GM19239 (cell line): ENCODE measurements at places on chromosomes 12 and 14.
A peak's percentile ranks its signal among the peaks of the same experiment; 100 is the strongest.

- DNase-seq = no peak
Measured at GRCh38 chr12:94202245-94203180, 54.1 kb downstream of the PLXNC1 start.

DNA sequence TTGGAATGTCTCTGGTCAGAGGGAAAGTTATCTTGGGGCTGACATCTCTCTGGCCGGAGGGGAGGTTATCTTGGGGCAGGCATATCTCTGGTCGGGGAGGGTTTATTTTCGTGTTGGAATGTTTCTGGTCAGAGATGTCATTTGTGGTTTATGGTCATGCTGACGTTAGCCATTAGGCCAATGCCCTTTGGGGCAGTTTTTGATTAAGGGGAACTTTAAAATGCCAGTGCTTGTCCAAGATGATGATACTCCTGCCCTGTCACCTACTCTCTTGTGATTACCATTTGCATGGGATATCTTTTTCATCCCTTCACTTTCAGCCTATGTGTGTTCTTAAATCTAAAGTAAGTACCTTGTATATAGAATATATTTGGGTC, 29.0 kb upstream of the A2M start:
- DNase-seq = no peak

DNA sequence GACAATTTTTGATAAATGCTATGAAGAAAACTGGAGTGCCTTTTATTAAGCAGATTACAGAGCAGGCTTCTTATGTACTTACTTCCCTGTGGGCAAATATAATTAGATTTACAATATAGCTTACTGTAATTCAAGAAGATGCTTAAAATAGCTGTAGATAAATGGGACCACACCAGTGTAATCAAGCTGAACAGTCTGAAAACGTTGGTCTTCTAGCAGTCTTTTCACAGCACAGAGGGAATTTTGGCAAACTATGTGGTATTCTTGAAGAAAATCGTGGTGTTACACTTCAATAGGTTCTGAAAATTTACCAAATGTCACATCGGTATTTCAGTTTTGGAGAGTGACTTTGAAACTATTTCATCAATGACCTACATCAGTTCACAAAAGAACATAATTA, 47.7 kb downstream of the SLC16A7 start:
- no peak for DNase-seq

DNA sequence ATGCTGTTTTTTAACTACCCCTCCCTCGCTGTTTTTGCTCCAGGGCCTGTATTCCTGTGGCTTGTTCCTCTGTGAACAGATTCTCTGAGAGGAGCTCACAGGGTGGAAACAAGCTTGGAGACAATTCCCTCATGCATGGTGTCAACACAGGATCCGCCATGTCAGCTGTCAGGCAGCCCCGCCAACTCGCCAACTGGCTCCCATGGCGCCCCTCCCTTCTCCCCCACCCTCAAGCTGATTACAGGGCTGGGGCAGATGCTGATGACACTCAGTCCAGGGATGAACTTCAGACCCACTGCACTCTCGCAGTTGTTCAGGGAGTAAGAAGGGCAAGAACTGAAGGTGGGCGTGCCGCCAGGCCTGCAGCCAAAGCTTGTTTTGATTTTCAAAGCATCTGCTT, 229.9 kb downstream of the NTF3 start:
- DNase-seq = no peak

GRCh38 chr12:15721316-15722115, 67.7 kb downstream of the EPS8 start:
- no peak for DNase-seq

- DNase-seq = peak; percentile 1
Measured at GRCh38 chr12:77999074-77999715, 168.5 kb downstream of the NAV3 start.

DNA sequence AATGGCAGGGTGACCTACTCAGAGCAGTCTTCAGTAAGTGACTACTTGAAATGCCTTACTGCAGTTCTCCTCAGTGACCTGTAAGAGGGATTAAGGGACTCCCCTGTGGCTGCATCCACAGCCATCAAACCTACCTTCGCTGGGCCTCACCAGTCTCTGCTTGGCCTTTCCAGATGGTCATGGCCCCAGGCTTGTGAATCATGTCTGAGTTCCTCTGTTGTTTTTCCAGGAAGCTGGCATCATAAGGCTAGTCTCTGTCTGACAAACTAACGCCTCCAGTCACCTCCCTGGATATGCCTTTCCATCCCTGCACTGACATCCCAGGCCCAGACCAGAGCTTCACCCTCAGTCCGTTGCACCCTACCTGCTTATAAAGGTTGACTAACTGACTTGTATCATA, 14.0 kb downstream of the RNASE2 start:
- no peak for DNase-seq

GRCh38 chr14:63273717-63274655, 44.7 kb downstream of the GPHB5 start:
- DNase-seq = no peak

DNA sequence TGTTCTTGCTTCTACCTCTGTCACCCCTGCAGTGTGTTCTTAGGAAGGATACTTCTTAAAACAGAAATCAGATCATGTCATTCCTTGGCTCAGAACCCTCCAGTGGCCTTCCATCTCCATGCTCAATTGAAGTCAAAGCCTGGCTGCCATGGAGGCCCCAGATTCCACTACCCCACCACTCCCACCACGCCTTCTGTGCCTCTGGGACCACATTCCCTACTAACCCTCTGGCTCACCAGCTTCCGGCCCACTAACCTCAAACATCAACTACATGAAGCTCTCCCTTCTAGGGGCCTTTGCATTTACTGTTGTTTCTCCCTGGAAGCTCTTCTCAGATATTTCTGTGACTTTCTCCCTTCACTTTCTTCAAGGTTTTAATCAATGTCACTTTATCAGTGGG, 76.1 kb upstream of the REP15 start:
- no peak for DNase-seq

DNA sequence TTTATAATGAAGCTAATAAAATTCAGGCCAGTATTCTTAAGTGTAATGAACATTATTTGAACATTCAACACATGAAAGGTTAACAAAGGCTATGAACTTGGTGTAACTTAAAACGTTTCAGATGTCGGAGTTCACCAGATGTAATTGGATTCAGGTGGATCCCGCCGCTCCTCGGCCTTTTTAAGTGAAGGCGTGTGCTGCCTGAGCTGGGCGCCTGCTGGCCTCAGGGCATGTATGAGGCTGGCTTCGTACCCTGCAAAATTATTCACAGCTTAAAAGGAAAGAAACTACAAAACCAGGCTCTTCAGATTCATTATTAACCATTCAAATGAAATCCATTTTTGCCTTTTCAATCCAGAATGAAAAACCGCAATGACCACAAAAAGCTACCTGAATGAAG, 69.9 kb downstream of the WIF1 start:
- no peak for DNase-seq

DNA sequence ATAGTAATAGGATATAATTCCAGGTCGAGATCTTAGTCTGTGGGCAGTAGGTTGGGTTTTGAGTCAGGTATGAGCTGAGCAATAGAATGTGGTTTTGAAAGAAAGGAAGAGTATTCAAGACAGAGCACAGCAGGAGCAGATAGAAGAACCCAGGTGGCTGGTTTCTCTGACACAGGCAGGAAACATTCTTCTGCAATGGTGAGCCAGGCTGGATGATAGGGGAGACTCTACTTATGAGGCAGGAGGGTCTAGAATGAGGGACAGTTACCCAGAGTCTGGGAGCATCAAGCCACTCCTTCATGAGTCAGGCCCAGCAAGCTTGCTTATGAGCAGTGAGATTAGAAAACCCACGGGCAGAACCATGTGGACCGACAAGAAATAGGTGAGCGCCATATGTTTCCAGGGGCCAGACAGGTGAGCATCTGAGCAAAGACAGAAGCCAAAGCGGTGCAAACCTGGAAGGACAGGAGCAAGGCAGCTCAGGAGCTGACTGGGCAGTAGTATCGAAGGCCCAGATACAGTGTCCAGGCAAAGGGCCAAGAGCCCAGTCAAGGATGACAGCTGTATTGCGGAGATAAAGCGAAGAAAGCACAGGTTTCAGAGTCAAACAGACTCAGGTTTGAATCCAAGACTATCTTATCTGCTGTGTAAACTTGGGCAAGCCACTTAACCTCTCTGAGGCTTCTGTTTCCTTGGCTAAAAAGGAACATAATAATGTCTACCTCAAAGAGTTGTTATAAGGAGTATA, 22.5 kb upstream of the PCNX1 start:
- no peak for DNase-seq

DNA sequence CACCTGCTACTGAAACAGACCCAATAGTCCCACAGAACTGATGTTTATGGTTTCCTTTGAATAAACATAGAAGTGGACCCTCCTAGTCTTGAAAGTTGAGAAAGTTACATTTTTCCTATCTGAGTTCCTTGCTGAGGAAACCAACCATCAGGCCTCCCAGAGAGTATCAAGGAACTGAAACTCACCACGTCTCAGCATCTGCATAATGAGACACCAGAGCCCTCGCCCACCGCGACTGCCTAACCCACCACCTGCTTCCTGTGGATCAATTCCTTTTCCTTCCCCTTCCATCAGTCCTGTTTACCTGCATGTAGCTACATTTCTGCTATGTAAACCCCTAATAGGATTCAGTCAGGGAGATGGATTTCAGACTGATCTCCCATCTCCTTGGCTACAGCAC, 443.2 kb upstream of the TMEM132C start:
- DNase-seq = no peak

DNA sequence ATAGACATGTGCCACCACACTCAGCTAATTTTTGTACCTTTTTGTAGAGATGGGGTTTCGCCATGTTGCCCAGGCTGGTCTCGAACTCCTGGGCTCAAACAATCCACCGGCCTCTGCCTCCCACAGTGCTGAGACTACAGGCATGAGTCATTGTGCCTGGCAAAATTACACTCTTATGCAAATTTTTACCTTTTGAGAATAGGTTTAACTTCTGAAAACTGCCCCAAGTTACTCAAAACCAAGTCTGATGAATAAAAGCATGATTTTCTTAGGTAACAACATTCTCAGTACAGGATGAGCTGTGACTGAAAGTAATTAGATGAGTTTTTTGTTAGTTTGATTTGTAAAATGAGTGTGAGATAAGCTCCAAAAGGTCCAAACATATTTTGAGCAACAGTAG, 166.0 kb downstream of the RPS29 start:
- no peak for DNase-seq

DNA sequence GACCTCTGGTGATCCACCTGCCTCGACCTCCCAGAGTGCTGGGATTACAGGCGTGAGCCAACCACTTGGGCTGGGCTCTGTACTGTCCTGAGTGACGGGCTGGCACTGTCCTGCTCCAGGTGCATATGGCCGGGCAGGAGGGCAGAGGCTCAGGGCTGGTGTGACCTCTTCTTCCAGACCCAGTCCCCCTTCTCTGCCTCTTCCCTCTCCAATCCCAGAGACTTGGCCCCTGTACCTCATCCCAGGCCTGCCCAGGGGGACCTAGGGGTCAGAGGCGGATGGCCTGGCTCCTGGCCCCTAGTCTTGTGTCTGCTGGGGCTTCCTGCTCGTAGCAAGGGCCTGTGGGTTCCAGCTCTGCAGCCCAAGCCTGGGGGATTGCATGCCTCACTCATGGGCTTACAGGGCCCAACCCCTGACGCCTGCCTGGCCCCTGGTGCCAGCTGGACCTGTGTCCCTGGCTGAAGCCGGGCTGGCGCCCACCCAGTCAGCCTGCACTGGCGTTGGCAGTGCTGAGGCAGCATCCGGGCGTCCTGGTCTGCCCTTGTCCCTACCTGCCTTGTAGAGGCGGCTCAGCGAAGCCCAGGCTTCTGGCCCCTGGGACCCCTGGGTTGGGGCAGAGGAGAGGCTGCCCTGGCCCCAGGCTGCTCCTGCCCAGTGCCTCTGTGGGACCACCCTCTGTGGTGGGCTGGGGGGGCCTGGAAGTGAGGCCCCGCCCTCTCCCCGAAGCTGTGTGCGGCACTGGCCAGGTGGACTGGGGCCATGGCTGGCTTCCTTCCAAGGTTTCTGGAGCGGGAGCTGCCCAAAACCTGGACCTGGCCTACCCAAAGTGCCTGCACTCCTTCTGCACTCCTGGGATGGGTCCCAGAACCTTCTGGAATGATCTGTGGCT, 4.3 kb downstream of the TEDC1 start:
- no peak for DNase-seq

DNA sequence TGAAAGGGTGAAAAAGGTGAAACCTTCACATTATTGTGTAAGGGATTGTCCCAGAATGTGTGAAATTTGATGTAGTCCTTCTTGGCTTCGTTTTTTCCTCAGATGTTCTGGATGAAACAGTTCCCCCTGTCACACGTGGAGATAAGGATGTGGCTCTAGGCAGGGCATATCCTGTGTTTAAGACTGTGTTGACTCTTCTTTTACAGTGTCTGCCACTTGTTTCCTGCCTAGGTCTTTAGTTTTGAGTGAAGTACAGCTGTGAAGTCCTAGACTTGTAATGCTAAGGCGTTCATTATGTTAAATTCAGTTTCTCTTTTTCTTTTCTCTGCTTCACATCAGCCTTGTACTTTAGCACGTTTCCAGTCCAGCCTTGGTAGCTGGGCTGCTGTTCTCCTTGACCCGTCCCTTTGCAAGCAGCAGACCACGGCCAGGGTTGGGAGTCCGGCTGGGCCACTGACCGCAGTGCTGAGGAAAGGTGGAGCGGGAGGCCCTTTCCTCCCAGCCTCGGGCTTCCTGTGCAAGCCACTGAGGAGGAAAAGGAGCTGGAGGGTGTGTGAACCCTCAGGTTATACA, 59.1 kb downstream of the RASSF3 start:
- peak; percentile 36 for DNase-seq

- no peak for DNase-seq
Measured at GRCh38 chr12:101068402-101068801, 141.6 kb downstream of the SLC5A8 start.

DNA sequence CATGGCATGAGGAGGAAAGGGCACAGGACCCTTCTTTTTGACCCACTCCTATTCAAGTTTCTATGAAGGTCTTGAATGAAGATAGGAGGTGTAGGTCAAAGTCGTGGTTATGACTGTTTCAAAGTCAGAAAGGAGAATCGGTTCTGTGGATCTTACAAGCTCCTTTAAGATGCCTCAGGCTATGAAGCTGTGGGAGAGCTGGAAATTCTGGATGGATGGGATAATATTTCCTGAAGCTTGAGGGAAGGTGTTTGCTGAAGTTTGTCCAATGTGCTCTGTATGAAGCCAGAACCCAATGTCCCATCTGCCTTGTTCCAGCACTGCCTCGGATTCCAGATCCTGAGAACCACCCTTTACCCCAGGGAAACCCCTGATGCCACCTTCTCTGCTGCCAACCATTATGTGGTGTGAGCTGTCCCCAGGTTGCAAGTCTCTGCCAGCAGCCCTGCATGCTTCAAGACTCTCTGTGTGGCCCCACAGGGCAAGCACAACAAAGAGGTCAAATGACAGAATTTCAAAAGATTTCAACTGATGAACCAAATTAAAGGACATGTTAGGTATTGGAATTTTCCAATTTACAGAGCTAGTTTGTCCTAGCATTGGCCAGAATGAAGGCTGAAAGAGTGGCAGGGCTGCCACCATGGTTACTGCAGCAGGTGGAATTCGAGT, 472.0 kb downstream of the RGS6 start:
- no peak for DNase-seq

GRCh38 chr14:91273885-91274273, 29.4 kb upstream of the GPR68 start:
- DNase-seq = no peak

- no peak for DNase-seq
Measured at GRCh38 chr12:14313379-14314138, 51.9 kb upstream of the ATF7IP start.

GRCh38 chr12:2654741-2655140, 140.0 kb upstream of the FKBP4 start:
- no peak for DNase-seq
